Esophagus (tissue), 2 donors: ENCODE measurements at places on chromosomes 3 and 15. TPM values are rescaled to one million over a fixed set of nuclear protein-coding genes. Genes with fewer than 3 reads are reported as not detected.

Gene CPLX3
- polyA plus RNA-seq: 1.2 TPM

Gene ABI3BP
- 4.0 TPM for polyA plus RNA-seq

Gene ZNF148
- polyA plus RNA-seq: 2.6 TPM

Gene CCNDBP1
- 57.4 TPM for polyA plus RNA-seq

Gene HDC
- 1.5 TPM for polyA plus RNA-seq

Gene FAM107A
- polyA plus RNA-seq: 6.3 TPM
